Left colon (tissue), 2 donors: ENCODE measurements at places on chromosomes 1 and 21.

- DNase-seq, result no peak
These were observed 6.4 kb upstream of the PROK1 start for GRCh38 chr1:110444561-110444960.

DNA sequence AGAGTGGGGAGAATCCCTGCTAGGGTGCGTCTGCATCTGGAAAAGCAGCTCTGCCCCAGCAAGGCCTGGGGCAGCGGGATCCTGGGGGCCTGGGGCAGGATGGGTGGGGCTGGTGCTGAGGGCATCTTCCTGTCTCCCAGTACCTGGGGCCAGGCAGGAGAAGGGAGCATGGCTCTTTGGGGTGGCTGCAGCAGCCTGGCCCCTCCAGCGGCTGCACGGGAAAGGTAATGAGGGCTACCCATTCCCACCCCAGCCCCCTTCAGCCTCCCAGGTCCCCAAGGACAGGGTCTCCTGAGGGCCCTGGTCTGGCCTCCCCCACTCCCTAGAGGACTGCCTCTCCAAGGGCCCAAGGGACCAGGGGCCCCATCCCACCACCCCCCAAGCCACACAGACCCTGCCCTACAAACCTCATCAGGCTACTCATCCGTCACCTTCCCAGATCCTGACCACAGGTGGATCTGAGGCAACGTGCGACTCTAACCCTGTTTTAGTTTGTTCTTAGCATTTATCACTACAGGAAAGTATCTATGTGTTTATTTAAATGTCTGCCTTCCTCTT, 910 bp upstream of the ANKRD65 start:
- DNase-seq, result no peak

- no peak for DNase-seq
These were observed 125.8 kb upstream of the NFIA start for GRCh38 chr1:60956520-60956919.

- no peak for DNase-seq
These were observed 93.3 kb upstream of the ADAMTS5 start for GRCh38 chr21:27060190-27060589.

DNA sequence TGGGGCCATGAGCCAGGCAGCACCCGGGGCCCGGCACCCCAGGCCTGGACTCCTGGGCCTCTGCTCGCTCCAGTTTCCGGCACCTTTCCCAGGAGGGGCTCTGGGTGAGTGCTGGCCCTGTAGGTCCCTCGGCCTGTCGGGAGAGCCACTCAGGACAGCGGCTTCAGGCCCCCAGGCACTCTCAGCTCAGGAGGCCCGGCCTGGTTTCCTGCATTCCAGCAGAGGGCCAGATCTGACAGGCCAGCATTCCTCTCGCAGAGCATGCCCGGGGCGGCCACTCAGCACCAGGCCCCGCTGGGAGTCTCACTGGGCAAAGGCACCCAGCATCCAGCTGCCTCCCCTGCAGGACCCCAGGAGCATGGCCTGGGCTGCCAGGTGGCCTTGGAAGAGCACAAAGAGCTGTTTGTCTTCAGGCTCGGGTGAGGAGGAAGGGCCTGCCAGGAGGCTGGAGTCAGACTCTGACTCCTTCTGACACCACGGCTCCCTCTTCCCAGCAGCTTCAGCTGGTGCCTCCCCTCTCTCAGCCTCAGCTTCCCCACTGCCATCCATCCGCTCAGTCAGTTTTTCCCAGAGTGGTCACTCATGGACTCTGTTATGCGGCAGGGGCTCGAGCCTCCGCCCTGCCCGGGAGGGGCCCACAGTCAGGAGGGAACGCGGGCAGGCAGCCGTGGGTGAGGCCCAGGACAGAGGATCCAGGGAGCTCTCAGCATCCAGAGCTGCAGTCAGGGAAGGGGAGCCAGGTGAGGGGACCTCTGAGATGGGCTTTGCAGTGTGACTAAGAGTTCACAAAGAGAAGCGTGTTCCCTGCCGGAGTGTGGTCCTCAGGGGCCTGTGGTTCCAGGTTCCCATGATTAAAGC, 51.7 kb downstream of the WNT9A start:
- DNase-seq, result peak; percentile 3

GRCh38 chr1:31447210-31447609, 34.2 kb downstream of the SERINC2 start:
- DNase-seq, result no peak

DNA sequence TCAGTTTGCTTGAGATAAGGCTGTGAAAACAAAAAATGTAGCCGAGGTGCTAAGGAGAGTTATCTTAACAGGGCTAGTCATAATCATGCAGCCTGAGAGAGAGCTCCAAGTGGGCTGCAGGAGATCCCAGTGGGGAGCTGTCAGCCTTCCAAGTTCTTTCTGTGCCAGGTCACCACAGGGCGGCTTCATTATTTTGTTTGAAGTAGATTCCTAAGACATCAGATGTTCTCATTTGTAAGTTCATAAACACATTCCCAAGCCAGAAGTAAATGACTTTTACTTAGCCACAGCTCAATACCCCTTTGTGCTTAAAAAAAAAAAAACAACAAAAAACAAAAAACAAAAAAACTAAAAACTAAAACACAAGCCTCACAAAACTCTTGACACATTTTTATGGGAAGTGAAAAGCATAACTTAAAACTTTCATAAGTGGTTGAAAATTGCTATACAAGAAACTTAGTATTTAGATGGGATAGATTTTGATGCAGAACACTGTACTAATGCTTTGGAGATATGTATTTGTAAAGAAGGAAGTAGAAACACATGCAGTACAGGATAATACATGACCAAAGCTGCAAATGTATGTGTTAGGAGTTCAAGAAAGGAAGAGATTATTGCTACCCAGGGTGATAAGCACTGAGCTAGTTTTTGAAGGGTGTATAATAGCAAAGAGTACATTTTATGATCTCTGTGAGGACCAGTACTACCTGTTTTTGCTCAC, 8.6 kb downstream of the CDC14A start:
- DNase-seq, result peak; percentile 10

DNA sequence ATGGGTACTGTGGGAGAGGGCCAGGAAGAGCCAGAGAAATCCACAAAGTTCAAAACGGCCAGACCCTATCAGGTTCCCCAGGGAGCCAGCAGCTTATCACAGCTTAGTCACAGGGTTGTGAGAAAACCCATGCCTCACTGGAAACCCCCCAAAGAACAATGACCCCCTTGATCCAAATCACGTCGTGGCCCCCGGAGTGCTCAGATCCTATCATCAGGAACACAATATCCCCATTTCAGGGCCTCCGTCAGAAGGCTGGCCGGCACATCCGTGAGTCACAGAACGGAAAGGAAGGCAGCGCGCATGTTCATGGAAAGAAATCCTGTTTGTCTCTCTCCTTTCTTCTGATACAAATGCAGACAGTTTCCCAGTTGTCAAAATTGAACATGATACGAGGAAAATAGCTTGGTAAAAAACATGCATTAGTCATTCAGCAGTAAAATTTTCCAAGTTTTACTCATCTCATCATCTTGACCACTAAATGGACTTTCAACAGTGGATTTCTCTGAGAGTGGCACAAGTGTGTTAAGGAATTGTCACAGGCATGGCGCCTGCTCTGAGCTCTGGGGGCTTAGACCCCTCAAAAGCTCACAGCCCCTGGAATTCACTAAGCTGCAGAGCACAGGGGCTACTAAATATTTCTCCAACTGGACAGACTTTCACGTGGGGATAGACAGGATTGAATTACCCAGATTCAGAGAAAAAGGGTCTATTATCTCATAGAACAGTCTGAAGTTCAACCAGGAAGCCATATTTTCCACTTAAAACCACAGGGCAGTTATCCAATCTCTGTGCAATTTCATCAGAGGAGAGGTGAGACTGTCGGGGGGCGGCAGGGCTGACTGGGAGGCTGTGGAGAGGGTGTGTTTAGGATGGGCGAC, 124.8 kb downstream of the RIPK4 start:
- DNase-seq, result no peak
